Activated effector memory CD4-positive, alpha-beta T cell treated with anti-CD3 and anti-CD28 coated beads, Interleukin-2, amount 50 U/mL, for 16 hours (primary cell): ENCODE measurements at places on chromosomes 16 and 17.
A peak's percentile ranks its signal among the peaks of the same experiment; 100 is the strongest.

- DNase-seq, result no peak
Observed at GRCh38 chr17:57419940-57420550, 163.7 kb downstream of the MSI2 start.

DNA sequence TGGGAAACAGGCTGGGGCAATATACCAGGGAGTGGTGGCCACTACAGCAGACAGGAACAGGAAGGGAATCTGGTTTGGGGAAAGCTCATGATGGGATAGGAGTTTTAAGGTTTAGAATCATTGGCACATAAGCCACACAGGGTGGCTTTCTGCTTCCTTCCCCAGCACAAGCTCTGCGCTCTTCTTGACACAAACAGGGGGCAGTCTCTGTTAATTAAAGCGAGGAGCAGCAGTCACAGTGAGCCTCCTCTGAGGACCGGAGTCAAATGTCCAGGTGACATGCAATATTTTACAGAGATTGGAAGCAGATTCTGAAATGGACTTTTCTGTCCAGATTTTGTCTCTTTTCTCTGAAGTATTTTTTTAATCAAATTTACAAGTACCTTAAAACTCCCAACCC is 2.8 kb upstream of the SHISA9 start:
- DNase-seq, result no peak

- DNase-seq, result no peak
Observed at GRCh38 chr16:75320435-75320834, 69.0 kb upstream of the BCAR1 start.

- no peak for DNase-seq
Observed at GRCh38 chr17:75020331-75021110, 8.1 kb downstream of the MRPL58 start.

GRCh38 chr17:78112518-78113471 is 15.8 kb downstream of the TMC6 start:
- DNase-seq, result peak; percentile 93

DNA sequence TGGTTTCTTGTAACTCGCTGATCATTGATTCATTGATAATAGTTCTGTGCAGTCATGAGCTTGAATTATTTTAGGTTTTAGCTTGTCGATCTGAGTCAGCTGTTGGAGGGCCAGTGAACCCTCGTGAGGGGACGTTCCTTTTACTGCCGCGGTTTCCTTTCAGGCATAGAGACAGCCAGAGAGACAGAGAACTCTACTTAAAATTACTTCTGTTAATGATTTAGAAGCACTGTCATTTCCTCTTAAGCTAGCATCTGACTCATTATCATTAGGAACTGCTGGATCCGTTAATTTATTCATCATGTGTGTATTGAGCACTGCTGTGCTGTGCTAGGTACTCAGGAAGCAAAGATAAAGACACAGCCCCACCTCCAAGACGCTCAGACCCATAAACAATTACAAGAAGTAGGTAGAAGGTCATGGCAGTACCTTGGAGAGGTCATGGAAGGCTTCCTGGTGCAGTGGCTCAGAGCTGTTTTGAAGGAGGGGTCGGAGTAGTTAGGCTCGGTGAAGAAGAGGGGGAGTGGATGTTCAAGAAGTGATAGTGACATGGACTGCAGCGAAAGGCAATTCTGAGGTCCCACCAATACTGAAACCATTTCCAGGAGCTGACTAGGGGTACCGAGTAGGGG is 3.3 kb downstream of the PGS1 start:
- peak; percentile 86 for DNase-seq

DNA sequence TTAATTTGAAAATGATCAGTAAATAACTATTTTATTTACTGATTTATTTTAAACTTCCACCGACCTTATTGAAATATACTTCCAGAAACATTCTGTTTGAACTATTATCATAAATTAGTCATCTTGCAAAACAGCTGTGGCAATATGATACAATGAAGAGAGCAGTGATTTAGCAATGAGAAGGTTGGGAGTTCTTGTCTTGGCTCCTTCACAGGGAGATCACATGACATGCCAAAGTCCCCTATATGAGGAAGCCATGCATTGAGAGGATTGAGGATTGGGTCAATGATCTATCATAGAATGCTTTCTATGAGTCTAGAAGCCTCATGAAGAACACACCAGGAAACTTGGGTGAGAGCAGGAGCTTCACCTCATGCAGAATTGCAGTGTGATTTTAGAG is 222.7 kb downstream of the LGALS9B start:
- DNase-seq, result no peak
